ENCODE measurements at places on chromosomes 4 and X. TPM values are rescaled to one million over a fixed set of nuclear protein-coding genes. Genes with fewer than 3 reads are reported as not detected.

DUSP21 gene
- not detected for total RNA-seq

ASB12 gene
- total RNA-seq: not detected

SCD5 gene
- 6.2 TPM for total RNA-seq

NUP62CL gene
- 16.4 TPM for total RNA-seq

GAGE2A gene
- not detected for total RNA-seq
